ENCODE measurements at places on chromosomes 3 and 15.

DNA sequence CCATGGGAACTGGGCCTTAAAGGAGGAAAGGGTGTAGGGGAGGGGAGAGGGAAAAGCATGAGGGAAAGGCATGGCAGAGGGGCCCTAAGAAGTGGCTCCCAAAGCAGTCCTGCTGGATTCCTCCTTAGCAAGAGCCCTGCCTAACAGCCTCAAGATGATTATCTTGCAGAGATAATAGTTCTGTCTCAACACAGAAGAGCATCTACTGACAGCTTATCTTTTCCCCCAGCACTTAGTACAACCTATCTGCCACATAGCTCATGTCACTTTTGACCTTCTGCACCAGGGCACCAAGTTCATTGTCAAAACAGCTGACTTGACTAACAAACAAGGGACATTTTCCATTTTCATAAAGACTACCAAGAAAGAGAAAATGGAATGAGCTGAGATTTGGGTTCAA, 86.3 kb downstream of the ANP32A start:
- no peak for DNase-seq

DNA sequence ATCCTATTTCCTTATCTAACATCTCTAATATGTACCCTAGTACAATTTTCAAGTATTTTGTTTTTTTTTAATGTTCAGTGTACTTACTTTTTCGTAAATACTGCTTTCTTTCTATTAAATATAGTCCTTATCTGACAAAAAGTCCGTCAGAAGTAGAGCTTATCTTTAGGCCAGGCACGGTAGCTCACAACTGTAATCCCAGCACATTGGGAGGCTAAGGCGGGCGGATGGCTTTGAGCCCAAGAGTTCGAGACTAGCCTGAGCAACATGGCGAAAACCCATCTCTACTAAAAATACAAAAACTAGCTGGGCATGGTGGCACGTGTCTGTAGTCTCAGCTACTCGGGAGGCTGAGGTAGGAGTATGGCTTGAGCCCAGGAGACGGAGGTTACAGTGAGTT, 41.1 kb downstream of the USP3 start:
- no peak for DNase-seq

- DNase-seq, result no peak
Observed at GRCh38 chr3:14329842-14330241, 72.6 kb upstream of the SLC6A6 start.

- DNase-seq, result no peak
Observed at GRCh38 chr3:965826-966225, 127.0 kb upstream of the CNTN6 start.

GRCh38 chr3:187799942-187800641, 54.8 kb upstream of the BCL6 start:
- DNase-seq, result no peak

DNA sequence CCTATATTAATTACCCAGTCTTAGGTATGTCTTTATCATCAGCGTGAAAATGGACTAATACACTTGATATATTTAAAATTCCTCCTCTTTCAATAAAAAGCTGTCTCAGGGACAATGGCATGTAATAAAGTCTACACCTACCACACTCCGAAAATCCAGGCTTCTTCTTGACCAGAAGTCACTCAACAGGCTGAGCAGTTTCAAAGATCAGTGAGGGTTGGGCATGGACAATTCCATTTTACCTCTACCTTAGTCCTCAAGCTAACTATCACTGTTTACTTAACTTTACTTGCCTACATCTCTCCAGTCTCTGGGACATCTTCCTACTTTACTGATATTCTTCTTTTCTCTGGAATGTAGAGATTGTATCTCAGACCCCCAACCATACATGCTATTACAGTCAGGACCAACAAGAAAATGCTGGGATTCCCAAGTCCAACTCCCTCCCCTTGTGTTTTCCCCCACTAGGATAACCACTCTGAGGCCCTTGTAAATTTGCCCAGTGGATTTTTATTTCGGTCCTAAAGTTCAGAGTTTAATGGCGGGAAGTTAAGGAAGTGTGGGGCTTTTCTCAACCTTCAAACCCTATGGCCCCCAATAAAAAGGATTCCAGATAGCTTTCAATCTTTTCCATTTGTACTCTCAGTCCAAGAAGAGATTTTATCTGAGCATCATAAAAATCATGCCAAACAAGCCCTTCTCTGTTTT, 137.1 kb upstream of the TSC22D2 start:
- DNase-seq, result no peak

DNA sequence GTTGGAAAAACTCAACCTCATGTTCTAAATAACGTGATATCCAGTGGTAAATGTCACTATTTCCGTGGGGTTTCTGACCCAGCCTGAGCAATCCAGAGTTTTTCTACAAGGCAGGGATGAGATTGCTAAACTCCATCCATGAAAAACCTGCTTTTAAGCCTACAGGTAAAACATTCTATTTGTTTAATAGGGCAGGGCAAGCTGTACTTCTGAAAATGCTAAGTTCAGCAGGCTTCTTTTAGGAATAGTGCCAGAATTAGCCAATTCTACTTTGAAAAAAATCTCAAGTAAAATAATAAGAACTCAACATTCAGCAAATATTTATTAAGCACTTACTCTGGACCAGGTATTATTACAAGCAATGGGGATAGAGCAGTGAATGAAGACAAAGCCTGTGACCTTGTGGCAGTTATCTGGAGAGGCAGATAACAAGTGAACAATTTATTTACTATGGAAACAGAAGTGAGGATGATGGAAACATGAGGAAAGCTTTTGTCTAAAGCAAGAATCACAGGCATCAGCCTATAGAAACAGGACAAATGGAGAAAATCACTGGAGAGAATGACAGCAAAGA, 13.3 kb downstream of the RPSA start:
- DNase-seq, result no peak

DNA sequence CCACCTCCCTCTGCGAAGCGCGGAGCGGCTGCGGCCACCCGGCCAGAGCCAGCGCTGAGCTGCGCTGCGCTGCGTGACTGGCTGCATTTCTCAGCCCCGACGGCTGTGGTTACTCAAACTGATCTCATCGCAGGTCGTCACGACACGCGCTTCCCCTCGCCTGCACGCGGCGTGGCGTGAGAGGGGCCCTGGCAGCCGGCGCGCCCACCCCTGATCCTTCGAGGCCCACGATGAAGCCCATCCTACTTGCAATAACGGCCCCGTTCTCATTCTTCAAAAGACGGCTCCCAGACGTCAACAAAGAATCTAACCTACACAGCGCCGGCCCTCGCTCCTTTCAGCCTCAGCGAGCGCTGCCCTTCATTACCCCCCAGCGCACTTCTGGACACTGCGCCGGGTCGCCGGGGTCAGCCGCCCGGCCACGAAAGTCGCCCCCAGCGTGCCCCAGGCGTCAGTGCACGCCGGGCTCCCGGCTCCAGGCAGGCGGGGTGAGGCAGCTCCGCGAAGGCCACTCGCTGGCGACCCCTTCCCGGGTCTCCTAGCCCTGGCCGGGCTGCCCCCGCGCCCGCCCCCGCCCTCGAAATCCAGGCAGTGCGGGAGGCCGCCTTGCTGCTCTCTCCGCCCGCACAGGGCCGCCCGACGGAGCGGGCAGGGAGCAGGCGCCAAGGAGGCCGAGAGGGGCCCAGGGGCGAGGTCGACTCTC, 9.9 kb upstream of the LEKR1 start:
- DNase-seq, result peak; percentile 4

- no peak for DNase-seq
Observed at GRCh38 chr15:59339252-59339672, 33.4 kb downstream of the MYO1E start.

- DNase-seq, result no peak
Observed at GRCh38 chr15:47812470-47812999, 95.2 kb downstream of the SEMA6D start.

DNA sequence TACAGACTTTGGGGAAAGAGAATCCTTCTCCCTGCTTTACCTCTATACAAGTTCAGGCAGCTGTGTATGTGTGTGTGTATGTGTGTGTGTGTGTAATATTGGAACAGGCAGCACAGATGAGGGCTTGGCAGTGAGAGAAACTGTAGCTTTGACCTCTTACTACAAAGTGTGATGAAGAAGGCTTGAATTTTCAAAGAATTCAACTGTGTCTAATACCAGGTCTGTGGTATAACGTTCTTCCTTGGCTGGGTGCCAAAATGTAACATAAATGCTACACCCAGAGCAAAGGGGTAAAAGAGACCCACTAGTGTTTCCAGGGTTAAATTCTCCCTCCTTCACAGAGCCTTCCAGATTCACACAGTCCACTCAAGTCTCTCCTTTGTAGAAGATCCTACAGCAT, 51.1 kb downstream of the CHST2 start:
- no peak for DNase-seq

DNA sequence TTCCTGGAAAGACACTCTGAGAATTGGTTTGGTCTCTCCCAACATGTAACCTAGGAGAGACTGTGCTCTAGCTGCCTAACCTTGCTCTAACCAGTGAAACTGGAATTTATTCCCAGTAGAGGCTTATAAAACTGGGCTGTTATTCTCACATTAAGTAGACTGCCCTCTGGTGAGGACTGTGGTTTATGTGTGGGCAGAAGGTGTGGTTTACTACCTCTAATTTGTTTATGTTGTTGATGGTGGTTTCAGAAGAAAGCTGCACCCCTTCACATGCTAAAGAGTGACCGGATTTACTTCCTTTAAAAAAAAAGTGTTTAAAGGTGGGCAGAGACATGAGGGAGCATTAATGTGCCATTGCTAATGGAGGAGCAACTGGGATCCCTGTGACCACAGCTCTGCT, 273.2 kb downstream of the MECOM start:
- no peak for DNase-seq

- DNase-seq, result no peak
Observed at GRCh38 chr15:34318277-34319079, 19.1 kb downstream of the SLC12A6 start.

DNA sequence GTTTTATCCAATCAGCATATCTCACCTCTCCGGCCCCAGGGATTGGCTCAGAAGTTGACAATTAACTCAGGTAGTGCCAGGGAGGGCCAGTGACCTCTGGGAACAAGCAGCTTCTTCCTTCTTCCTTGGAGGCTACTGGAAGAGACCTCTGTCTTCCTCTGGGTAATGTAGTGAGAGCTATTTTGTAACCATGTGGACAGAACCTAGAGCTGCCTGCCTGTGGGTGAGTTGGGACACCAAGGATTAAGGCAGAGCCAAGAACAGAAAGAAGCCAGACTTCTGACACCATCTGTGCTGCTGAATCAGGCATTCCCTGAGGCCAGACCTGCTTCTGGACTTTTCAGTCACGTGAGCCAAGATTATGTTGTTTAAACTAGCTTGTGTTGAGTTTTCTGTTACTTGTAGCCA, 5.9 kb upstream of the NDUFAF1 start:
- DNase-seq, result no peak

GRCh38 chr3:152865668-152866245, 30.8 kb downstream of the P2RY1 start:
- no peak for DNase-seq

DNA sequence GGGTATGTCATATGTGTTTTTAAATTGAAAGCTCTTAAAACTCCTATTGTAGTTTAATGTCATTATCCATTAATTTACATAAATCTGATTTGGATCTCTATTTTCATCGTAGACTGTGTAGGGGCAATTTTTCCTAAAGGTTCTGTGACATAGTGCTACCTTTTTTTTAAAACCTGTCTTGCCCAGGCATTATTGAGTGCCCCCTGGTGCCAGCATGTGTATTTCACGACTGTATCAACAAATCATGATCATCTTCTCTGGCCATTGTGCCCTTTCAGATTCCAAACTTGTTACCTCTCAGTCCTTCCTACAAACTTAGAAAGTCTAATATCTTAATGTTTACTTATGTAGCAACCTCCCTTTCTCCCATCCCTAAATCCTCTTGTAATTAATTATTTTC, 97.2 kb upstream of the FLNB start:
- no peak for DNase-seq

- no peak for DNase-seq
Observed at GRCh38 chr3:151894219-151894618, 20.8 kb downstream of the SUCNR1 start.

- no peak for DNase-seq
Observed at GRCh38 chr3:187878772-187879518, 133.7 kb upstream of the BCL6 start.

DNA sequence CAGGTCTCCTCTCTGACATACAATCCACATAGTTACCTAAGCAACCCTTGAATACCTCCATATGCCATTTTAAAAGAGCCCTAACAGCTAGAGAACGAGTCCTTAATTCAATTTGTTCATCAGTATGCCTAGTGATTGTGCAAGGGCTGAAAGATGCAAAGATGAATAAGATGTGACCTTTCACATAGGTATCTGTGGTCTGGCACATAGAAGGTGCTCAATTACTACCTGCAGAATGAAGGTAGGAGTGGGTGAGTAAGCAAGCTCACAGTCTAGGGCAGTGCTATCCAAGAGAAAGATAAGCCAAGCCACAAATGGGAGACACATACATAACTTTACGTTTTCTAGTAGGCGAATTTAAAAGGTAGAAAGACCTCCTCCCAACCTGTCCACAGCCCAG, 157.9 kb downstream of the OSBPL10 start:
- DNase-seq, result no peak

DNA sequence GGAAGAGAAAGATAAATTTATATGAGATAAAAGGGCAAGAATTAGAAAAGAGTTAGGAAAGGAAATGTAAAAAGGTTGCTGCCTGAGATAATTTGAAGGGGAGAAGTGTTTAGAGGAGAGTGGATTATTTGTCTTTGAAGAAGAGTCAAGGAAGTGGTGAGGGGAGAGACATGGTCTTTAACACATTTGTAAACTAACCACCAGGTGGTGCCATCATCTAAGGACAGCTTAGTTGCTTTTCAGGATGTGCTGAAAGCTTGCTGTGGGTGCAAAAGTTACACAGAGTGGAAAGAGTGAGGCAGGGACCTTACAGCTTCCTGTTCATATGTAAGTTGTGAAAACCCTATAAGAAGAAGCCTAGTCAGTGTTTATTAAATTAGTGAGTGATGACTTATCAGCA, 114.1 kb upstream of the DNAJC19 start:
- no peak for DNase-seq

- no peak for DNase-seq
Observed at GRCh38 chr3:50583897-50584296, 14.6 kb downstream of the HEMK1 start.

DNA sequence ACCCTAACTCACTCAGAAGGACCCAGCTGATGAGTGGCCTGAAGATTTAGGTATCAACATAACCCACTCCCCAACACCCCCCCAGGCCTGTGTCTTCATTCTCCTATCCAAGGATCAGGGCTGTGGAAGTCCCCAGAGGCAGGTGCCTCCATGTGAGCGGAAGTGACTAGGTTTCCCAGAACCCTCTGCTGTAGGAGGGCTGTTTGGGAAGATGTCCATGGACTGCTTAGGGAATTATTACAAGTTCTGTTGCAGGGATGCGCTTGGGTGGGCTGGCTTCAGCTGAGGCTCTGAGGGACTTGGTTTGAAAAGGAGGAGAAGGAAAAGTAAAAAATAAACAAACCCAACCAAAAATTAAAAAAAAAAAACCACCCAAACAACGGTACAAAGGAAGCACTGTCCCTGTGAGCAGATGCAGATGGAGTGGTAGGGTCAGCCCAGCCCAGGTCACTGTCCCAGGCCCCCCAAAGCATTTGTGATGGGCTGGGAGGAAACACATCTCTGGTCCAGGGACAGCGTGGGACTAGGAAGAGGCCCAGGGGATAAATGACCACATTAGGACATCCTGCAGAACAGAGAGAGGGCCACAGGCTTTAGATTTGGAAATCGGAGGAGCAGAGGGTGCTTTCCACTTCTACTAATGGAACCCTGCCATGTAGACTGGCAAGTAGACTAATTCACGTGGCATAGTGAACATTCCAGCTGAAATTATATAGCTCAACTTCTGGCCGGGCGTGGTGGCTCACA, 12.2 kb upstream of the APOD start:
- no peak for DNase-seq

- no peak for DNase-seq
Observed at GRCh38 chr15:88243895-88244787, 12.4 kb downstream of the NTRK3 start.

- no peak for DNase-seq
Observed at GRCh38 chr15:98063315-98063714, 102.8 kb downstream of the ARRDC4 start.

Measured in stimulated activated CD8-positive, alpha-beta memory T cell treated with anti-CD3 and anti-CD28 coated beads, Interleukin-2, amount 100 ng/mL, for 48 hours (primary cell).